ENCODE measurements at places on chromosomes 12 and 14. TPM values are rescaled to one million over a fixed set of nuclear protein-coding genes. Genes with fewer than 3 reads are reported as not detected.

DNA sequence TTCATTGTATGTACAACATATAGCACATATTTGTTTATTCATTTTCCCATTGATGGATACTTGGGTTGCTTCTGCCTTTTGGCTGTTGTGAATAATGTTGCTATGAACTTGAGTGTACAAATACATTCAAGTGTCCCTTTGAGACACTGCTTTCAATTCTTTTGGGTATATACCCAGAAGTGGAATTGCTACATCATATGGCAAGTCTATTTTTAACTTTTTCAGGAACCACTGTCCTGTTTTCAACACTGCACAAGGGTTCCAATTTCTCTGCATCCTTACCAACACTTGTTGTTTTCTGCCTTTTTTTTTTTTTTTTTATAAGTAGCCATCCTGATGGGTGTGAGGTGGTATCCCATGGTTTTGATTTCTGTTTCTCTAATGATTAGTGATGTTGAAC lies 15.9 kb downstream of the RBMS2 start:
- H3K4me3 ChIP-seq: no peak overlapping the region
- no peak overlapping the region for H3K27ac ChIP-seq
- peaks cover 18% of the 10 kb centered on the region for H3K4me1 ChIP-seq
- no peaks in the 10 kb centered on the region for H3K27me3 ChIP-seq
- peaks cover 8% of the 10 kb centered on the region for H3K36me3 ChIP-seq
- no peak for DNase-seq

KRT6A gene
- total RNA-seq: not detected

DNA sequence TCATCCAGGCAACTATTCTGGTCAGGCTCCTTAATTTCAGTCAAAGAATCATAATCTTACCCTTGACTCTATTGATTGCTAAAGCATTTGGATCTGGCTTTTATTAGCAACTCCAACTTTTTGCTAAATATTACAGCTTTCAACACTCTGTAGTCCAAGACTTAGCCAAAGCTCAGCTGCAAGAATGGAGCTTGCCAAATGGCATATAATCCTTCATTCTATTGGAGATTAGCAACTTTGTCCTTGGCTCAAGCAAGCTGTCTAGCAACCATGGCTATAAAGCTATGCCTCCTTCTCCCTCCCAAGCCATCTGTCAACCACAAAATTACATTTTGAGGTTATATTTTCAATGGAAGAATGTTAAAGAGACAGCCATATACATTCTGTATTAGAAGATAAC lies 23.1 kb upstream of the NID2 start:
- DNase-seq: no peak
- H3K36me3 ChIP-seq: no peaks in the 10 kb centered on the region
- no peak overlapping the region for H3K27ac ChIP-seq

GRCh38 chr12:67299926-67300325 lies 30.8 kb downstream of the CAND1 start:
- no peak overlapping the region for H3K27ac ChIP-seq
- H3K4me1 ChIP-seq: no peaks in the 10 kb centered on the region
- no peak overlapping the region for H3K4me3 ChIP-seq
- no peaks in the 10 kb centered on the region for H3K27me3 ChIP-seq

SERPINA5 gene
- 0.83 TPM for total RNA-seq

RERG gene
- 2.9 TPM for total RNA-seq

CDKN3 gene
- 25.5 TPM for total RNA-seq

DNA sequence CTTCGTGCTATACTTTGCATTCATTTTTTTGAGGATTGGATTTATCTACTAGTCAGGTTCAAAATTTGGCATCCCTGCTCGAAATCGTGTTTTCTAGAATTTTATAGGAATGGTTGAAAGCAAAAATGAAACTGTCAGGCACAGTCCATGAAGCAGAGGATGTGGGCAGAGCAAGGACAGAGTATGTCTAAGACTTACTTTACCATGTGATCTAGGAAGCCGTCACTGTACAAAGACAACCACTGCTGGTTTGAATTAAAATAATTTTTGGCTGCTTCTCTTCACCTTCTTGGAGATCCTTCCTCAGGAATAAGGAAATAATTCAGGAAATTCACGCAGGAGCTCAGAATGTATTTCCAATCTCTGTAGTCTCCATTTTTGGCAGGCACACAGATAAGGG lies 31.6 kb upstream of the SGPP1 start:
- peak overlapping the region; percentile 15 for H3K27ac ChIP-seq
- H3K27me3 ChIP-seq: no peaks in the 10 kb centered on the region
- H3K4me1 ChIP-seq: no peaks in the 10 kb centered on the region
- no peak for DNase-seq
- no peaks in the 10 kb centered on the region for H3K36me3 ChIP-seq

- H3K27ac ChIP-seq: no peak overlapping the region
- no peaks in the 10 kb centered on the region for H3K27me3 ChIP-seq
- peaks cover 15% of the 10 kb centered on the region for H3K4me1 ChIP-seq
- no peak for DNase-seq
These were observed 158.4 kb upstream of the PLXNC1 start for GRCh38 chr12:93989949-93990348.

GRCh38 chr14:68781161-68782021 lies 11.5 kb downstream of the ZFP36L1 start:
- H3K4me1 ChIP-seq: peaks cover 19% of the 10 kb centered on the region
- H3K4me3 ChIP-seq: peak overlapping the region; percentile 30
- DNase-seq: no peak
- no peaks in the 10 kb centered on the region for H3K36me3 ChIP-seq

DNA sequence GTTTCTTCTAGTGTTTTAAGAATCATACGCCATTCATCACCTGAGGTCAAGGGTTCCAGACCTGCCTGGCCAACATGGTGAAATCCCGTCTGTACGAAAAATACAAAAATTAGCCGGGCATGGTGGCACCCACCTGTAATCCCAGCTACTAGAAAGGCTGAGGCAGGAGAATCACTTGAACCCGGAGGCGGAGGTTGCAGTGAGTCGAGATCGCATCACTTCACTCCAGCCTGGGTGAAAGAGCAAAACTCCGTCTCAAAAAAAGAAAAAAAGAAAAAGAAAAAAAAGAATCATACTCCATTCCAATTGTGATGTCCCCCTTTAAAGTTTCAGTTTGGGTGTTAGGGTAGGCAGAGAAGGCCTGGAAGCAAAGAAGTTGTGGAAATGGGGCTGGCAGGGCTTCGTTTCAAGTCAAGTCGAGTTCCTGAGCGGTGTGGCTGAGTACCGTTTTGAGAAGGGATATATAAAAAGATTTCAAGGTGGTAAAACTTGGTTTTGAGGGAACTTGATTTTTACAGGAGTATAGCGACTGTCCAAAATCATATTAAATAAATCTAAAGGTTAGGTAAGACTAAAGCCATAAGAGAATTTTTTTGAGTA lies 1.5 kb upstream of the TAOK3 start:
- H3K4me3 ChIP-seq: no peak overlapping the region
- H3K36me3 ChIP-seq: no peaks in the 10 kb centered on the region
- H3K4me1 ChIP-seq: peaks cover 8% of the 10 kb centered on the region
- peak overlapping the region; percentile 94 for H3K27ac ChIP-seq

C2CD5 gene
- total RNA-seq: 17.3 TPM

KCNK13 gene
- total RNA-seq: 0.83 TPM

DNA sequence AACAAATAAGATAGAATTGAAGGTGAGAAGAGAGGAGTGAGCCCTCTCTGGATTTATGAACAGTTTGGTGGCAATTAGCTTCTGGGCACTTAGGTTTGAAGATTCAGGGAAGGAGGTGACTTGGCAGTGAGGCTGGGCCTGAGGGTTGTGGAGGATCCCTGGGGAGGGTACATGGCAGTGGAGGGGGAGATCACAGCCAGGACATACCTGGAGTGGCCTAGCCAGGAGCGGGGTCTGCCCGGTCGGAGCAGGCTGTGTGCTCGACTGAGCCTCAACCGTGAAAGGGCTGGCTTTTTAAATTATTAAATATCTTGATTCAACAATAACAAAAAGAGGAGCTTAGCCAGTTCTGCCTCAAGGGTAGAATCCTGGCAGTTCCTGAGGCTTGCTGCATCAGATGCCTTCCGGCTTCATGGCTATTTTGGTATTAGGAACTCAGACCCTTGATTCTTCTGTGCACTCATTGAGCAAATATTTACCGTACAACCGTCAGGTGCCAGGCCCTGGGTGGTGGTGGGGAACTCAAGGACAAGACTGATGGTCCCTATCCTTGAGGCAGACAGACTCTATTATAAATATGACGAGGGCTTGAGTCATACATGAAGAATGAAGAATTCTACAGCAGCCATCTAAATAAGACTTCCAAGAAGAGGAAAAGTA lies 73.4 kb downstream of the SPTB start:
- no peak overlapping the region for H3K4me3 ChIP-seq
- H3K27me3 ChIP-seq: no peaks in the 10 kb centered on the region
- no peak for DNase-seq
- H3K27ac ChIP-seq: peak overlapping the region; percentile 61

GDF3 gene
- not detected for total RNA-seq

DNA sequence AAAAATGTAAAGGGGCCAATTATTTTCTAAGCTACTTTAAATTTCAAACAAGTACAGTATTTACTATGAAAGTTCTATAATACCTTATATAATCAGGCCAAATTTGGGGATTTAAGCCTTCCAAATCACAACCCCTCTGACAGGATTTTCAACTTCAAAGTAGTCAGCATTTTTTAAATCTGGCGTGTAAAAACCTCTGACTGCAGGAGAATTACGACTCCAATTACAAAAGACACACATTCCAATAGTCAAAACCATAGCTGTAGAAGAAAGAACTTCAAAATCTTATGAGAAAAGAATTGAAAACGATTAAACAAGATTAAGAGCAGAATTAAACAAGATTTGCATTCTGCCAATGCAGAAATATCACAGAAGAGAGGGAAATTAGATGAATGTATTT lies 12.7 kb downstream of the OSBPL8 start:
- H3K27ac ChIP-seq: no peak overlapping the region
- no peak overlapping the region for H3K4me3 ChIP-seq
- no peaks in the 10 kb centered on the region for H3K36me3 ChIP-seq
- H3K27me3 ChIP-seq: no peaks in the 10 kb centered on the region
- DNase-seq: no peak

- no peak for DNase-seq
- H3K36me3 ChIP-seq: no peaks in the 10 kb centered on the region
- H3K4me3 ChIP-seq: no peak overlapping the region
- H3K27me3 ChIP-seq: no peaks in the 10 kb centered on the region
These were observed 26.9 kb downstream of the BATF start for GRCh38 chr14:75549169-75549568.

DNA sequence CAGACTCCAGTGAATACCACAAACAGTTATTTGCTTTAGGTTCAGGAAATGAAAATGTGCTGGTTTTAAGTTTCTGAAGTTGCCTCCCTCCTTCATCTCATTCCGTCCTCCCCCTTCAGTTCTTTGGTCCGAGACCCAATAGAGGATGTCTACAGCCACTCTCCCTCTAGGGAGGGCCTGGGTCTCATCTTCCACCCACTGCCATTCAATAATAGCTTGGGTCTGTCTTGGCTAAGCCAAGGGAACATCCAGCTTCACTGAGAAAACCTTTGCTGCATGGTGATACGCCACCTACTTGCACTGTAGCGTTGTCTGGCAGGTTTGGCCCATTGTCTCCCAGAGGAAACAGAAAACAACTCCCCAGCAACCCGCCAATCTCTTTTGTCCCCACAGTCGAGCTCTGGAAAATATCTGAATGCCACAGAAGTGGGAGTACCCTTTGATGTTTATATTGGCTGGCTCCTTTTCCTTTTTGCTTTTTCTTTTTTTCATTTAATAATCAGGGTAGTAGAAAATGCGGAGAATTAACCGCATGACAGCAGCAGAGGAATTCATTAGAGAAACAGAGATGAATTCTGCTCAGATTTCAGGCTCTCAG lies 380.1 kb downstream of the RAD51B start:
- H3K36me3 ChIP-seq: no peaks in the 10 kb centered on the region
- H3K4me3 ChIP-seq: no peak overlapping the region
- H3K4me1 ChIP-seq: no peaks in the 10 kb centered on the region

RIMKLB gene
- total RNA-seq: 10.2 TPM

GRCh38 chr14:51006324-51006723 lies 62.0 kb upstream of the PYGL start:
- DNase-seq: no peak
- H3K4me3 ChIP-seq: no peak overlapping the region
- H3K27me3 ChIP-seq: no peaks in the 10 kb centered on the region

PLA2G1B gene
- not detected for total RNA-seq

- H3K4me3 ChIP-seq: no peak overlapping the region
- no peaks in the 10 kb centered on the region for H3K36me3 ChIP-seq
- H3K27ac ChIP-seq: no peak overlapping the region
- DNase-seq: no peak
- no peaks in the 10 kb centered on the region for H3K4me1 ChIP-seq
- H3K27me3 ChIP-seq: no peaks in the 10 kb centered on the region
These were observed 38.4 kb downstream of the IFNG start for GRCh38 chr12:68121143-68121542.

DGKA gene
- 11.9 TPM for total RNA-seq

GRCh38 chr14:68509188-68509983 lies 283.5 kb downstream of the ZFP36L1 start:
- no peaks in the 10 kb centered on the region for H3K36me3 ChIP-seq
- H3K27me3 ChIP-seq: no peaks in the 10 kb centered on the region
- H3K4me3 ChIP-seq: no peak overlapping the region
- no peak overlapping the region for H3K27ac ChIP-seq
- peaks cover 48% of the 10 kb centered on the region for H3K4me1 ChIP-seq

GRCh38 chr12:14315501-14315900 lies 50.0 kb upstream of the ATF7IP start:
- H3K36me3 ChIP-seq: no peaks in the 10 kb centered on the region
- no peak overlapping the region for H3K4me3 ChIP-seq
- H3K27me3 ChIP-seq: no peaks in the 10 kb centered on the region
- DNase-seq: no peak
- no peaks in the 10 kb centered on the region for H3K4me1 ChIP-seq

DNA sequence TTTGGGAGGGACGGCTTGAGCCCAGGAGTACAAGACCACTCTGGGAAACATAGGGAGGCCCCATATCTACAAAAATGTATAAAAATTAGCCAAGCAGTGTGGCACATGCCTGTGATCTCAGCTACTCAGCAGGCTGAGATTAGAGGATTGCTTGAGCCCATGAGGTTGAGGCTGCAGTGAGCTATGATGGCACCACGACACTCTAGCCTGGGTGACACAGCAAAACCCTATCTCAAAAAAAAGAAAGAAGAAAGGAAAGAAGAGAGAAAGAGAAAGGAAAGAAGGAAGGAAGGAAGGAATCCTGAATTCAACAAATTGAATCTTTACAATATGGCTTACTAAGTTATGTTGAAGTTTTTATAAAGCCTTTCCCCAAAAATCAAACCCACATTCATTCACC lies 2.1 kb downstream of the KIF21A start:
- peak overlapping the region; percentile 91 for H3K27ac ChIP-seq
- DNase-seq: no peak

GRCh38 chr12:94832780-94833681 lies 170.5 kb downstream of the NDUFA12 start:
- H3K27ac ChIP-seq: peak overlapping the region; percentile 80
- H3K27me3 ChIP-seq: no peaks in the 10 kb centered on the region
- no peak overlapping the region for H3K4me3 ChIP-seq

DNA sequence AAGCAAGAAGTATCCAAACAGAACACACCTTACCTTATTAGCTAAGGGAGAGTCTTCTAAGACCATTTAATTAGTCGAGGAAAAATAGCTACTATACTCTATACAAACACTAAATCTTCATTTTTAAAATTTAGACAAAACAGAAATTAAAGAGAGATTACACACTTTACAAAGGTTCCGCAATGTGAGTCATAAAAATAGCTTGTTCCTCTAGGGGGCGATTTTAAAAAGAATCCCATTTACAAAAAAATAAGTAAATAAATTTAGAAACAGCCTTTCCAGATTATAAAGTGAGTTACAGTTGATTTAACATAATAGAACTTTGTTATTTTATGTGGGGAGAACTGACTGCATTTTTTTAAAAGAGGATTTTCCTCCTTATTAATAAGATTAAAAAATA lies 201.6 kb downstream of the PAX9 start:
- no peak overlapping the region for H3K27ac ChIP-seq
- no peak for DNase-seq
- H3K4me1 ChIP-seq: no peaks in the 10 kb centered on the region
- H3K36me3 ChIP-seq: no peaks in the 10 kb centered on the region
- no peak overlapping the region for H3K4me3 ChIP-seq
